ENCODE measurements at places on chromosomes 6 and 20.

- no peak for DNase-seq
Observed at GRCh38 chr6:119442776-119443184, 93.2 kb upstream of the MAN1A1 start.

DNA sequence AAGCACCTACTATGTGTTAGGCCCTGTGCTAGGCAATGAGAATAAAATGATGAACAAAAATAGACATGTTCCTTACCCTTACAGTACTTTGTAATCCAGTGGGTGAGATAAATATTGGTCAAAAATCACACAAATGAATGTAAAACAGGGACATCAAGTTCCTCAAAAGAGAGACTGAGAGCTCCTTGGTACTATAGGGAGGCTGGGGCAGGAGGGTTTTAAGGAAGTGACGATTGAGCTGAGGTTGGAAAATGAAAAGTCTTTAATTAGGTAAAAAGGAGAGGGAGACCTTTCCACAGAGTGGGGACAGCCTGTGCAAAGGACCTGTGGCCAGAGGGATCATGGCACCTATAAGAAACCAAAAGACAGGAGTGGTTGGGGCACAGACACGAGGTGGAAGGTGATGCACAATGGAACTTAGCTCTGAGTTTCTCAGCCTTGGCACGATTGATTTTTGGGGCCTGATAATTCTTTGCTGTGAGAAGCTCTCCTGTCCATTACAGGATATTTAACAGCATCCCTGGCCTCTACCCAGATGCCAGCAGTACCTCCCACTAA is 140.3 kb downstream of the CEP57L1 start:
- no peak for DNase-seq

DNA sequence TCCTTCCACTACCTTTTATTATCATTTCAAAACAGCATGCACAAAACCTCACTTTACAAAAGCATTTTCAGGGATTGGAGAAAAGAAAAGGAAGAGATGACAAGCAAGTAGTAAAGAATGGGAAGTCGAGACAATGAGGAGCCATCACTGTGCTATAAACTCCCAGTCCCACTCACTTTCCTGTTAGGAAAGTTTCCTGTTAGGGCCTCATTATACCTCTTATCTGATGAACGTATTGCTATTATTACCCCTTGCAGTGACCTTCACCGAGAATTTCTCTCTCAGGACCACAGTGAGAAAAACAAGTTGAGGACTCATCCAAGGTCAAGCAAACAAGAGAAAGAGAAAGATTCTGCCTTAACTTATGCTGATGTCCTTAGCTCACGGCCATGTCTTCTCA is 28.8 kb downstream of the LAMP5 start:
- DNase-seq: no peak

DNA sequence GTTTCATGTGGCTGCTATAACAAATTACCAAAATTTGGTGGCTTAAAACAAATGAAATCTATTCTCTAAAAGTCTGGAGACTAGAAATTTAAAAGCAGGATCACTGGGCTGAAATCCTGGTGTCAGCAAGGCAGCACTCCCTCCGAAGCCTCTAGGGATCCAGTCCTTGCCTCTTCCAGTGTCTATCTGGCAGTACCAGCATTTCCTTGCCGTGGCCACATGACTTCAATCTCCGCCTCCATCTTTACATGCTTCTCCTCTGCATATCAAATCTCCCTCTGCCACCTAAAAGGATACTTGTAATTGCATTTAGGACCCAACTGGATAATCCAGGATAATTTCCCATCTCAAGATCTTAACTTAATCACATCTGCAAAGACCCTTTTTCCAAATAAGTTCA is 30.2 kb downstream of the ARHGAP18 start:
- DNase-seq: no peak

- no peak for DNase-seq
Observed at GRCh38 chr20:22430154-22430745, 154.1 kb downstream of the FOXA2 start.

GRCh38 chr6:33642897-33643296 is 21.8 kb downstream of the ITPR3 start:
- no peak for DNase-seq

GRCh38 chr6:158529629-158530028 is 30.3 kb upstream of the TMEM181 start:
- DNase-seq: no peak

- no peak for DNase-seq
Observed at GRCh38 chr6:104630955-104631354, 228.8 kb downstream of the HACE1 start.

DNA sequence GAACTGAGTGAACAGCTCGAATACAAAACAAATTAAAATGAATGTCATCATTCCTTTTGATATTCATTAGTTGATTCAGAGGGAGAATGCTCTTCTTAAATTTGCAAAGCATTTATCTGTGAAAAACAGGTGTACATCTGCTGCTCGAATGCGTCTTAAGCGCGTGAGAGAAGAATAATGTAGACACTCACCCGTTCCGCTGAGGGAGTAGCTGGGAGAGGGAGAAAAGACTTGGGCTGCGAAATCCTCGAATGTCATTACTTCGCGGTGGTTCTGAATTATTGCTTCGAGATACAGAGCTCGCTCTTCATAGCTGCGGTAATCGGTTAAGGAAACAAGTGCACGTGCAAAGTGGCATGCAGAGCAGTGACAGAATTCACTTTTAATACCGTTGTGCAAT is 43.9 kb downstream of the INSM1 start:
- no peak for DNase-seq

DNA sequence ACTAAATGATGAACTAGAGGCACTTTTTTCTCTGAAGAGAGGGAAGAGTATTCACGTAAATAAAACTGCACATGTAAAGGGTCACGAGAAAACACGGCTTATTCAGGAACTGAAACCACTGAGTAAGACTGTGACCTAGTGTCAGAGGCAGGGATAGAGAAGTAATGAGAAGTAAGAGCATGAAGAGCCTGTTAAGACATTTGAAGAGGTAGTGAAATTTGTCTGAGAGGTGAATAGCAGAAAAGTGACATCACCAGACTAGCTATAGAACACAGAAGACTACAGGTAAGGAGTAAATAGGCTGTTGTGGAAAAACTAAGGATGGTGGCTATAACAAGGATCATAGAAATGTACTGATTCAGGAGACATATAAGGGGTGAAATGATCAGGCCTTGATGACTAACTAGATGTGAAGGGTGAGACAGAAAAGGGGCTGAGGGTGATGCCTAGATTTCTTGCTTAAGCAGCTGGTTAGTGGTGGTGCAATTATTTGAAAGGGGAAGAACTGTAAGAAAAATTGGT is 76.8 kb downstream of the REV3L start:
- DNase-seq: no peak

DNA sequence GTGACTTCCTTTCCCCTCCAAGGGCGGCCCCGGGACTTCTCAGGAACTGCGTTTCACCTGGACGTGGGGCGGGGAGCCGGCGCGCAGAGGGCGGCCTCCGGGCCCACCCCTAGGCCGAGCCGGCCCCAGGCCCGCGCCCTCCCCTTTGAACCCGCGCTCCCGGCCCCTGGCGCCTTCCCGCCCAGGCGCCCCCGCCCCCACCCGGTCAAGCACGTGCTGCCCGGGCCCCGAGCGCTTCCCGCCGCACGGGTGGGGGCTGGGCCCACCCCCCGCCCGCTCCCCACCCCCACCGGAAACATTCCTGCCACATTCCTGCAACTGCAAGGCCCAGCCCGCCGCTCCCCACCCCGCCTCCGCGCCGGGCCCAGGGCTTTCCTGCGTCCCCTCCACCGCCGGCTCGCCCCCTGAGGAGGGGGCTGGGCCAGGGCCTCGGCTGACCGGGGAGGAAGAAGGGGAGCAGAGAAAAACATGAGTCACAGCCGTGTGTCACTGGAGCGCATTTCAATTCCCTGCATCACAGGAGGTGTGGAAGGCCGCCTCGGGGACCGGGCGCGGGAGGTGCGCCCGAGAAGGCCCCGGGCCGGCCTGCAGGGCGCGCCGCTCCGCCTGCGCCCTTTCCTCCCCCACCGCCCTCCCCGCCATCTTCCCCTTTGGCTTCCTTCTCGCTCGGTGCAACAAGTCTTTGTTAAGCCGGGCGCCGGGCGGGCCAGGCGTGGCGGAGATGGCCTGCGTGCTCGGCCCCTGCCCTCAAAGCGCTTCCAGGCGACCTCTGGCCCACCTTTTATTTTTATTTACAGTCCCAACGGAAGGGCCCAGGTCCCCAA is 1.2 kb upstream of the HMGA1 start:
- DNase-seq: no peak

DNA sequence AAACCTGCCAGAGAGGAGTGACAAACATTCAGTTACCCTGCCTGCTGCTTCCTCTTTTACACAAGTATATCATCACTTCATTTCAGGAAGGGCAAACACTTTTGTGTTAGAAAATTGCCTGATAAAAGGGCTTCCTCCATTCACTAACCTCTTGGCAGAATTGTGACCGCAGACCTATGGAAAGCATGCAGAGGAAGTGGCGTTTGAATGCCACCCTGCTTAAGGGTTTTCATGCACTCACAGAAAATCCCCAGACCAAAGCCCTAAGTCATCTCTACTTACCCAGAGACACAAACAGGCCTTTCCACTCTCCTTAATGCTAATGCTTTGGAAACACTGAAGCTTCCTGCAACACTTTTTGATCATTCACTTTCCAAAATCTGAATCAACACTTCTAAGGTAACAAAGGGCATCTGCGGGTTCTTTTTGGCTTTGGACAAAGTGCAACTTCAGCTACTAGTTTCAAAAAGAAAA is 22.1 kb upstream of the RALGAPA2 start:
- no peak for DNase-seq

GRCh38 chr20:31671324-31671723 is 33.6 kb downstream of the COX4I2 start:
- no peak for DNase-seq

GRCh38 chr20:58076405-58076804 is 152.0 kb downstream of the ANKRD60 start:
- no peak for DNase-seq

DNA sequence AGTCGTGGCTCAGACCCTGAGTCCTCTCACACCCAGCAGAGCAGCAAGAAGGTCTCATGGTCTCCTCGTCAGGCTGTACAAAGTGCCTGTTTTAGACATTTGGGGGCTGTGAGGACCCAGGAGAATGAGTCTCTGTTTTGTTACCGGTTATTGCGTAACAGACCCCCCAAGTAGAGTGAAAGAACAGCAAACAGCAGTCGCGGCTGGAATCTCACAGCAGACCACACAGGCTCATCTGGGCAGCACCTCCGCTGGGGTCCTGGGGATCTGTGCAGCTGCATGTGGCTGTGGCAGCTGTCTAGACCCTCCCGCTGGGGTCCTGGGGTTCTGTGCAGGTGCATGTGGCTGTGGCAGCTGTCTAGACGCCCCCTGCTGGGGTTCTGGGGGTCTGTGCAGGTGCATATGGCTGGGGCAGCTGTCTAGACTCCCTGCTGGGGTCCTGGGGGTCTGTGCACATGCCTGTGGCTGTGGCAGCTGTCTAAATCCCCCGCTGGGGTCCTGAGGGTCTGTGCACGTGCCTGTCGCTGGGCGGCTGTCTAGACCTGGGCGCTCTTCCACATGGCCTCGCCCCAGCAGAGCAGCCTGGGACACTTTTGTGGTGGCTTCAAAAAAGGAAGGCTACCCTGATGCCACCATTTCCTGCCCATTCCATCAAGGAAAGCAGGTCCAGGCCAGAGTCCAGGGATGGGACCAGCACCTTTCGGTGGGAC is 24.7 kb downstream of the ENTPD6 start:
- no peak for DNase-seq

GRCh38 chr6:1584996-1585668 is 24.6 kb upstream of the FOXC1 start:
- DNase-seq: no peak

- DNase-seq: no peak
Observed at GRCh38 chr6:167338541-167339117, 13.7 kb downstream of the TTLL2 start.

DNA sequence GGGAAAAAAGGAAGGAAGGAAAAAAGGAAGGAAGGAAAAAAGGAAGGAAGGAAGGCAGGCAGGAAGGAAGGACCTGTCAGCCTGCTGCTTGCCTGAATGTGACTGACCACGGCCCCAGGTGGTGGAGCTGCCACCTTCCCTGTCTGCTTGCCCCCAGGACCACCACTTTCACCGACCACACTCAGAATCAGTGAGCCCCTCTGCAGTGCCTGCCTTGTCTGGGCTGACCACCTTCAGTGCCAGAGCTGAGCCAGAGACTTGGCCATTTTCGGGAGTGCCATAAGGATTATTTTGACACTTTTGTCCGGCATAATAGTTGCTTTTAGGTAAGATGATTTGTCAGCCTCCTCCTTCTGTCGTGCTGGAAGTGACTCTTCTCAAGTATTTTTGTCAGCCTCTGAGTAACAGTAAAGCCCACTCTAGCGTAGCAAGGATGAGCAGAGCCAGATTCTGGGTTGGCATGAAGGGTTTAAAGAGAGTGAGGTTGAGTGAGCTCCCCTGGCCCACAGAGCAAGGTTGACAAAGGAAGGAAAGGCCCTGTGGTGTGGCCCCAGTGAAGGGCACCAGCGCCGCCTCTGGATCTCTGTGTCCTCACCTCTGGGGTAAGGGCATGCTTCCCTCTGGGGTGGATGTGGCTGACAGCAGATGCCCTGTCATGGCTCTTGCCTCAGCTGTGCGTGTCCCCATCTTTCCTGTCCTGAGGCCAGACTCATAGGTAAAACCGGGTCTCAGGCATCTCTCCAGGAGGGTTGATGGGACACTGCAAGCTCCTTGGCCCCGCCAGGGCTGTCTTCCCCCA is 214.7 kb upstream of the FOXQ1 start:
- DNase-seq: no peak

DNA sequence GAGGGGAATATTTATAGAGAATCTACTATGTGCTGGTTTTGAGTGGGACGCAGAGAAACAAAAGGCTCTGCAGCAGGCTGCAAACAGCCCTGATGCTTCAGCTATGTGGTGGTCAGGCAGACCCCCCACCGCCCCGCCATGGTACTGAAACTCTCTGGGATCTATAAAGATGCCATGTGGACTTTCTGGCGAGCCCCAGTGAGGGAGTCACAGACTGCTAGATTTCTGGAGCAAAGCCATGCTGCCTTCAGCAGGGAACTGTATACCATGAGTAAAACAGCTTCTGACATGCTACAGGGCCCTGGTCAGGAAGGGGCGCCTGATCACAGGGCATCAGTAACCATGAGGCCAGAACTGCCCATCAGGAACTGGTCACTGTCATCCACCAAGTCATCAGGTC is 19.2 kb upstream of the BPIFB1 start:
- no peak for DNase-seq

DNA sequence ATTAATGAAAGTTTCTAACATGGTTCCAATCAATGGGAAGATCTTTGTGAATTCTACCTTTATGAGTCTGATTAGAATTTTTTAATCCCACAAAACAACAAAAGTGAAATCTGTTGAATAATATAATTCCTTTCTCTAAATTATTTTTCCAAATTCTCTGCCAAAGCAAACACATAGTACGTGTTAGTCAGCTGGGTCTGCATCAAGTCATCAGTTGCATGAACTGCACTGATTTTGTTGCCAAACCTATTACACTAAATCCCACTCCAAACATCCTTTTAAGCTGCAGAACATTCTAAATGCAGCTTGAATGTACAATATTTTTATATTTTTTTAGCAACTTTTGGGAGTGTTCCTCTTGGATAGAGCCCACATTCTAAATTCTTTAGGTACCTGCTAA is 199.0 kb upstream of the HSF2 start:
- no peak for DNase-seq

- no peak for DNase-seq
Observed at GRCh38 chr6:166998256-166999144, 697 bp upstream of the CEP43 start.

All from AG04449 (cell line).